ENCODE measurements at places on chromosomes 4 and X. TPM values are rescaled to one million over a fixed set of nuclear protein-coding genes. Genes with fewer than 3 reads are reported as not detected.

ZNF157 gene
- 0.37 TPM for polyA plus RNA-seq

ZNF630 gene
- polyA plus RNA-seq: 3.7 TPM

DNA sequence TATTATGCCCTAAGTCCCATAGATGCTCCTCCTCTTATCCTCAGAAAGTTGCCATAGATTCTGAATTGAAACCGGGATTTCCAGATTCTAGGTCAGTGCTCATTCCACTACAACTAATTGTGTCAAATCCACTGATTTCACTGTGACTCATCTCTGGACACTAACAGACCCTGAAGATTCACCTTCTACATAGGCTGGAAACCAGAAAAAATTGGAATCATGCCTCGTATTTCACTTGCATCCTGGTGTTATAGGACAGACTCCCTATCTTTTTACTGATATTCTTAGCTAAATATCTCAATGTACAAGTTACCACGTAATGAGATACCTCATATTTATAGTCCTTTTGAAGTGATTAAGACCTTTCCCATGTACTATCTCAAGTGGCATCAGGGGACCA, 36.7 kb downstream of the CLNK start:
- DNase-seq: no peak

DNA sequence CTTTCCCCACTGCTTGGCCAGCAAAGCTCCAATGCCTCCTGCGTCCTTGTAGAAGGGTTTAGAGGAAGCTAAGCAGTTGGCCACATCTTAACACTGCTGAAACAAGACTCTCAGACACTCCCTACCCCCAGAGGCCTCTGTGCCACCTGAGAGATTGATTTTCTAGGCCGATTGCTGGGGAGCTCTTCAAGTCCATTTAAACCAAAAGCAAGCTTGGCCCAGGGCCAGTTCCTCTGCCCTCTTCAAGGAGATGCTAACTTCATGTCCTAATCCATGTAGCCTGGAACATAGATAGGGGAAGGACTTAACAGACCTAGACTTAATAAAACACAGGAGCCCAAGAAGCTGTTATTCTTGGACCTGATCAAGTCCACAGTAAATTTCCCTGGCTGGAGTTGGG, 27.2 kb upstream of the FMR1NB start:
- DNase-seq: no peak

DNA sequence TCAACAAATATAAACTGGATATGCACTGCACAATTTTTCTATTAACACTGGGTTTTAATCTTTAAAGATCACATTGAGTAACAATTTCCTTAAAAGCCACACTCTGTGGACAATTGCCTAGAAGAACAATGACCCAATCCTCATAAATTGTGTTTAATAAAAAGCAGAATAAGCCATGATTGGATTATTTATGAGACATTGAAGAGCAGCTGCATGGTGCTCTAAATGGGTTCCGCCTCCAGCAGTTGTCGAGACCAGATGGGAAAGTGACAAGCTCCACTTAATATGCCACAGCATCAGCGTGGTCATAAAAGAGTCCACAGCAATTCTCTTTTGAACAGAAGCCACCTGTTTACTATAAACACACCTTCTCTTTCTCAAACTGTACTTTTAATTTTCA, 635.2 kb upstream of the FRG1 start:
- peak; percentile 49 for DNase-seq

CXCL1 gene
- not detected for polyA plus RNA-seq

DGKK gene
- polyA plus RNA-seq: not detected

UGT2B17 gene
- polyA plus RNA-seq: not detected

MCUB gene
- 11.1 TPM for polyA plus RNA-seq

FAM3A gene
- 25.0 TPM for polyA plus RNA-seq

GRCh38 chr4:150268444-150268843, 190.2 kb downstream of the DCLK2 start:
- DNase-seq: no peak

DNA sequence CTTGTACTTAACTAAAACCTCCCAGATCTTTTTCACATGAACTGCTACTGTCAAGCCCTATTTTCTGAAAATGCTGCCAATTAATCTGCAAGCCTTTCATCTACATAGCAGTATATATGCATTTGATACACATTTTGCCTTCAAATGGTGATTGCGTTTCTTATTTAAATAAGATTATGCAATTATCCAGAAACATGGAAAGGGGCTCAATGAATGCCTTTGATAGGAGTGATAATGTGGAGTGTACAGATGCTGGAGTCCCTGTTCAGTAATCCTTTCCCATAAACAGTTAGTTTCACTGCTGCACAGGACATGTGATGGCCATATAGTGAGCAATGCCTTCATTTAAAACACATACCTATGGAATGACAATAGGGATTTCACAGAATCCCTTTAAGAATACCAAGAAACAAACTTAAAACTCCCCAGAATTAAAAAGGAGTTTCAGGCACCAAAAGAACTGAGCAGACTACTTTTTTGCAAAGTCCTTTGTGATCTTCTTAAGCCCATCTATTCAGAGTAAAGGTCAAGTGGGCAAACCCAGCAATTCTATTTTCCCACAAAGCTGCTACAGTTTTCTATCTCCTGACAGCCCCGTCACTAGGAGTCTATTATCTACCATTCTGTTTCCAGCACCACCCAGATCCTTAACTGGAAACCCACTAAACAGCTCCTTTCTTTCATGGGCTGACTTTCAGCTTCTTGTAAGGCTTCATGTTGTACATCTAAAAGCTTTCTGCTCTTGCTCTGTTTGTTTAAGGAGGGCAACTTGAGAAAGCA, 120.3 kb downstream of the UNC5C start:
- peak; percentile 12 for DNase-seq

GRCh38 chr4:142698552-142698951, 147.5 kb downstream of the INPP4B start:
- no peak for DNase-seq

CHST7 gene
- 3.3 TPM for polyA plus RNA-seq

AWAT2 gene
- not detected for polyA plus RNA-seq
